ENCODE measurements at places on chromosomes 1 and 21.

GRCh38 chr1:218547957-218548730, 203.0 kb downstream of the TGFB2 start:
- DNase-seq, result no peak

DNA sequence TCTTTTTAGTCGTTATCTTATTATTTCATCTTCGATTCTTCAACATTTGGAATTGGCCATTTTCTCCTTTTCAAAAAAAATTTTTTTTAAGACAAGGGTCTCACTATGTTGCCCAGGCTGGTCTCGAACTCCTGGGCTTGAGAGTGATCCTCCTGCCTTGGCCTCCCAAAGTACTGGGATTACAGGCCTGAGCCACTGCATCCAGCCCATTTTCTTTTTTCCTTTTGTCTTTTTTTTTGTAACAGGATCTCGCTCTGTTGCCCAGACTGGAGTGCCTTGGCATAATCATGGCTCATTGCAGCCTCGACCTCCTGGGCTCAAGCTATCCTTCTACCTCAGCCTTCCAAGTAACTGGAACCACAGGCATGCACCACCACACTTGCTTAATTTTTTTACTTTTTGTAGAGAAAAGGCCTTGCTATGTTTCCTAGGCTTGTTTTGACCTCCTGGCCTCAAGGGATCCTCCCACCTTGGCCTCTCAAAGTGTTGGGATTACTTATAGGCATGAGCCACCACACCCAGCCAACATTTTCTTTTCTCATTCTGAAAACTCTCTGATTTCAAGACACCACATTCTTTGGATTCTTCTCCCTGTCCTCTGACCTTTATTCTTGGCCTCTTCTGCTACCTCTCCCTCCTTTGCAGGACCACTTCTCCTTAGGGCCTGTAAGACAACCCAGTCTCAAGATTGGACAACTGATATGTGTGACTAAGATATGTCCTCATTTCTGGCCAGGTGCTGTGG, 6.0 kb upstream of the MAP1LC3C start:
- DNase-seq, result no peak

DNA sequence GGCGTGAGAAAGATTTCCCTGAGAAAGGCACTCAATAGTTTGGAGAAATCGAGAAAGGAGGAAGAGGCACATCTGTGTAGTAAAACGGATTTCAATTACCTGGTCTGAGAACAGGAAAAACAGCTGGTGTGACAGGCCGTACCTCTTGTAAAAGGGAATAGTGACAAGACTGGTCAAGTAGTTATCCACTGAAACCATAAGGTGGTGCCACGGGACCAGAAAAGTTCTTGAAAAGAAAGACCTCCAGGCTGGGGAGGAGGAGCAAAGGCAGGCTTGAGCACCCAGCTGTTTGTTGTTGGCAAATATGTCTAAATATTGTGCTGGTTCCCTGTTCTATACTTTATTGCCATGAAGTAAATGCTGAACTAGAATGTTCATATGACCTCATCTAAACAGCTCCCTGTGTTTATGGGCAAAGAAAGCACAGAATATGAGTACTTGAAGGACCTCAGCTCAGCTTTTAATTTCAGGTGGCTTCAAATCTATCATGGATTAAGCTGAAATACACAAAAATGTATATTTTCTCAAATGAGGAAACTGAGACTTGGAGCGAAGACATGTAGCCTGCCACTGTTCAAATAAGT, 4.0 kb downstream of the HAO2 start:
- DNase-seq, result no peak

- no peak for DNase-seq
Measured at GRCh38 chr21:39673163-39673562, 60.4 kb downstream of the B3GALT5 start.

GRCh38 chr1:201489643-201490261, 17.2 kb downstream of the CSRP1 start:
- no peak for DNase-seq

- peak; percentile 21 for DNase-seq
Measured at GRCh38 chr1:205285381-205286101, 36.0 kb downstream of the NUAK2 start.

DNA sequence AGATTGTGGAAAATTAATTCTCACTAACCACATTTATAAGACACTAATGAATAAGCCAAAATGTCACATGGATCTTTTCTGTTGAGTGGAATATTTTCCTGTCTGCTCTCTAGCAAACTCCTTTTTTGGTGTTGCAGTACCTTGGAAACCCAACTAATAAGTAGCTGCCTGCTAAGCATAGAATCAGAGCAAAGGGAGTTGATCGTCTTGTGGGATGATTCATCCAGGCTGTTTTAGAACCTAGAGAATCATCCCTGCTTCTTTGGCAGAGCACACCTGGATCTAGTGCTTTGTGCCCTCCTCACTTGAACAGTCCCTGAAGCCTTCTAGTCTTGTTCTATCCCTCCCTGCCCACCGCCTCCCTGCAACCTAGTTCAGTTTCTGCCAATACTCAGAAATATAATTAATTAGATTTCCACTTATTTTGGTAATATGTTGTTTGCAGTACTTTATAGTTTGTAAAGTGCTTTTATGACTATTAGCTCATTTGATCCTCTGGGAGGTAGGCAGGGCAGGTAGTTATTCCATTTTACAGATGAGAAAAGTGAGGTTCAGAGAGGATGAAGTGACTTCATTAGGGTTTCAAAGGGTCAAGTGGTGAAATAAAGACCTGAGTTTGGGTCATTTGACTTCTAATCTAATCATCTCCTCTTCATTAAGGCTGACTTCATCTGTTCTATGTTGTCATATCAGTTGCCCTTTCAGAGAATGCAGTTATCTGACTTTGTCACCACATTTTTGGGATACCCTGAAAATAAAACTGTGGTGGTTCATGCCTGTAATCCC, 2.5 kb downstream of the AGO4 start:
- DNase-seq, result no peak
